ENCODE measurements at places on chromosomes 5 and 9.

DNA sequence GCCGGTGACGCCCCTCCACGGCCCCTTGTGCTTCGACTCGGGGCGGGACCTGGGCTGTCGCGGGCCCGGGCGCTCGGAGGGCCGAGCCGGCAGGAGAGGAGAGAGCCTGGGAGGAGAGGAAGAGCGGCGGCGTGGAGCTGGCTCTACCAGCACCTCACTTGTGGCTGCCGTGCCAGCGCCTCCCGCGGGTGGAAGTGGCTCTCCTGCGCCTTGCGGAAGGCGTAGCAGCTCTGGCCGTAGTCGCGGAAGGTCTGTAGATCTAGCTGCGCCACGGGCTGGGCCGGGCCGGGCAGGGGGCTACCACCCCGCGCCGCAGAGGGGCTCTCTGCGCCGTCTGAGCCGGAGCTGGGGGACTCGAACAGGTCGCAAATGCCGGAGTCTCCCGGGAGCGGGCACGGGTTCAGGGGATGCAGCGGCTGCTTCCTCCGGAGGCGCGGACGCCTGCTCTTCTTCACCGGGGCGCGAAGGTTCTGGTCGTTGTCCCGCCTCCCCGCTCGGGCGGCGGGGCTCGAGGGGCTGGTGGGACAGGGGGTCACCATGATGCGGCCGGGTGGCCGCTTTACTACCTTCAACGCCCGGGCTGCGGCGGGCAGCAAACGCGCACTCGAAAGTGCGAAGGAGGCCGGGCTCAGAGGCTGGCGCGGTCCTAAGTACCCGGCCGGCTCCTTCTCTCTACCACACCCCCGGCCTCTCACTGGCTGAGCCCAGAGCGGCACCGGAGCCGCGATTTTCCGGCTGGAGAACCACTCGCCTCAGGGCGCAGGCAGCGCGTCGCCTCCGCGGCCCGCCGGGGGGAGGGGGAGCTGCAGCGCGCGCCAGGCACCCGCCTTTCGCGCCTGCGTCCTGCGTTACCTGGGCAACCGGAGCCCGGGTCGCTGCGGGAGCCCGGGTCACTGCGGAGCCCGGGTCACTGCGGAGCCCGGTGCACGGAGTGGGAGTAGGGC is at the start of gene CCNO:
TSS of gene CCNO (minus strand) at position 624 of the 944 bp plus-strand sequence. CDS start at position 539, 85 bp downstream.
- DNase-seq, result no peak

DNA sequence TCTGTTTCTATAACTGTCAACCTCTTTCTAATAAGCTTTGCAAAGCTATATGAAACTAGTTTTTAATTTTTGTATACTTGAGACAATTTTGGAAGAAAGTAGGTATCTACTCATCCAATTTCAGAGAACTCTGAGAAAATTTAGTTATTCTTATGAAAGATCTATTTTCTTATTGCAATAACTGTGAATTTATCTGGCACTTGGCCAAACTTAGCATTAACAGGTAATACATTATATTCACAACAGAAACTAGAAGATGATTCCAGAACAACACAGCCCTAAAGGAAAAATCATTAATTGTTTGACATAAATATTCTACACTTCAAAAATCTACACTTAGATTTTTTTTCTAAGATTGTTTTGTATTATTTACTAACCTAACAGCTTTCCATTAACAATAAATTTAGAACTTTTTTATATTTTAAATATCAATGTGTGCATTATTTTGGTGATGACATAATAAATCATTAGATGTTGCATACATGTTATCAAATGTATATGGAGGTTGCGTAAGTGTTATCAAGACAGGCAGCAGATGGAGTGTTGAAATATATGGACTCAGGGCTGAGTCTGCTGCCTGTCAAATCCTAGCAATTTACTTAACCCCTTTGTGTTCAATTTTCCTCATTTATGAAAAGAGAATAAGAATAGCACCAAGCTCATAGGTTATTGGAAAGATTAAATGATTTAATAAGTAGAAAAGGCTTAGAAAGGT is 141.8 kb downstream of the MUSK start:
- DNase-seq, result no peak

DNA sequence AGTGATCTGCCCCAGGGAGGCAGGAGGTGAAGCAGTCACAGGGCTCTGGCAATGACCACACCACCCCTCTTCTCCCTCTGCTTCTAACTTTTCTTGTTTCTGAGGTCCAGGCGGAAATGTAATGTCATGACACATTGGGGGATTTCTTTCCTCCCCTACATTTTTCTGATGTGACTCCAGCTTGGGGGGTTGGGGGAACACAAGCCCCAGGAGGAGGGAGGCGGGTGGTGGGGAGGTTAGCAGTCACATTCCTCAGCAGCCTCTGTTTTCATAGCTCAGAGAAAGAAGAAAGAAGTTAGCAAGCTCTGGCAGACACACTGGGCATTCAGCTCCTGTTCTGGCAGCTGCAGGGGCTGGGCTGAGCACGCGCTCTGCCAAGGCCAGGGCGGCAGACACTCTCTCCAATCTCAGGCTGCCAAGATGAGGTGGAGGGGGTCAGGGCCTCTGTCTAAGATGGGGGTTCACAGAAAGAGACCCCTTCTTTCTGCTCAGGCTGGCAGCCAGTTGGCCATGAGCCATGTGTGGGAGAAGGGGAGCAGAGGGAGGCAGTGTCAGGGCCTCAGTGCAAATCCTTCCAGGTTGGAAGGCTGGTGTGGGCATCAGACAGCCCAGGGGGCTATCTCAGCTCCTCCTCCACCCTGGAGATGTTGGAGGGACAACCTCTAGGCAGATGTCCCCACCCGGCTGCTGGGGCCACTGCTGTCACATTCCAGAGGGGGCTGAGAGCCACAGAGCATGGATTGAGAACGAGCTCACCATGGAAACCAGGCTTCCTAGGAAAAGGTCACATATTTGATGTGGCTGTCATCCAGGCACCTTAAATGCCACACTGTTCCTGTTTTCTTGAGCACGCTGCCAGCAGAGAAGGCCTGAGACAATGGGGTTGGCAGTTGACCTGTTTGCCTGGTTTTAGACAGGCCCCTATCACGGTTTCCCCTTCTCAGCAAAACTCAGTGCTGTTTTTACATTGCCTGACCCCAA is 20.1 kb upstream of the PFDN1 start:
- no peak for DNase-seq

DNA sequence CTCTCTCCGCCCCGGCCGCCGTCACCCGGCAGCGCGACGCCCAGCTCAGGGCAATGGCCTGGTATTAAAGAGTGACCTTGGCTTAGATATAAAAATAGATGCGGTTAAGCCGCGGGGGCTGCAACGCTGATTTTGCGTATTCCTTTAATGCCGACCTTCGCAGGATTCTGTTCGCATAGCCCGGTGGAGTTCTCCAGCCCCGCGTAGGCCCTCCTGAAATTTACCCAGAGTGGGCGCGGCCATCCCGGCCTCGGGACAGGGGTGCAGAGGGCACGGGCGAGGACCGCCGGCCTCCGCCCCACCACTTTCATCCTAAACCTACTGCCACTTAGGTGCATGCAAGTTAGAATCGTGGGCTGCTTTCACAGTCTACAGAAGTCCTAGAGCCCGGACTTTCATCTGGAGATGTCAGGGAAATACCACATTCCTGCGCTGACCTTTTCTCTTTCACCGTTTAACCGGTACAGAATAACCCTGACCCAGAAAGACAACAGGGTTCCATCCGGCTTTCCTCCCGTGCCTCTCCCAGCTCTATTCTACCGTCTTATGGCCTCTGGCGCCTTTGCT is 492 bp upstream of the FAM169A start:
- DNase-seq, result peak; percentile 4

DNA sequence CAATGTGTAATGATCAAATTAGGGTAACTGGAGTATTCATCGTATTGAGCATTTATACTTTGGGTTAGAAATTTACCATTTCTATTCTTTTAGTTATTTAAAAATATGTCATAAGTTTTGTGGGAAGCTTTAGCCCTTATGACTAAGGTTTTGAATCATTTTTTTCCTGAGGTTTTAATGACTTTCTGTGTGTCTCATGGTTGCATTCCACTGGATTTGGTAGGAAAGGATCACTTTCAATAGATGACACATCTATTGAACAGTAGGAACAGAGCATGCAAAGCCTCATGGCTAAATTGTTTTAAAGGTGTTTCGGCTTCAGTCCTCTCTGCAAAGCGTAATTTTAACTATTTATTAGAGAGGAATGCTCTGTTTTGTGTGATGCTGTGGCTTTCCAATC is 512.4 kb upstream of the CHD1 start:
- no peak for DNase-seq

DNA sequence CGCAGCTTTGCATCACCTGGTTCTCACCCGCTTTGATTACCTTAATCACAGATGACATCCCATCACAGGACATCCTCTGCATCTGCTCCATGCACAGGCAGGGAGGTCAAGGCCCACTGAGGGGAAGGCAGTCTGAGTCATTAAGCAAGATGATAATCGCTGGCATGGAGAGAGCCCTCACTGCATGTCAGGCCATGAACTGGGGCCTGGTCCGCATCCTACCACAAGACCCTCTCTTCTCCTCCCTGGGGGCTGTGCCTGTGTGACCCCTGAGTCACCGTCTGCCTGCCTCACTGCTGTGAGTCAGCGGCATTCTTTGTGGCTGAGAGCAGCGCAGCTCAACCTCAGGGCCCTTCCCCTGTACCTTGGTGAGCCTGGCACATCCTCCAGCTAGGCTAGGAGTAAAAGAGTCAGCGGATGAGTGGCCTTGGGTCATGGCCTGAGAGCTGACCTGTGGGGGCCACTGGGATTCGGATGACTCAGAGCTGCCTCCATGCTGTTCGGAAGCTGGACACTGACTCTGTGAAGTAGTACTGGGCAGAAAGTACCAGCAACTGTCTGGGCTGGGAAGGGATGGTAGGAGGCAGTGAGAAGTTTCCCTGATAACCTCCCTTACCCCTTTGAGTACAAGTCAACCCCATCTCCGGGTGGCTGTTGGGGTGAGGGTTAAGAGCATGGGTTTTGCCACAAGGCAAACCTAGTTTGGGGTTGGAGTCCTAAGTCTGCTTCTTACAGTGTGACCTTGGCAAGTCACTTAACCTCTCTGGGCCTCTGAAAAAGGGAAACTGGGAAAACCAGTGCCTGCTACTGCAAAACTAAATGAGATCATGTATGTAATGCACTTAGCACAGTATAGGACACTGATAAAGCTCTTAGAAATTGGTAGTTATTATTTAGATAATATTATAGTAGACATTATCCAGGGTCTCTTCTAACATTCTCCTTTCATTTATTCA is 14.6 kb upstream of the ARSI start:
- no peak for DNase-seq

GRCh38 chr9:86893811-86894490 is 53.4 kb downstream of the GAS1 start:
- no peak for DNase-seq

- peak; percentile 28 for DNase-seq
These were observed 77.1 kb downstream of the SUSD1 start for GRCh38 chr9:112097712-112098688.

All from stimulated activated CD4-positive, alpha-beta T cell treated with anti-CD3 and anti-CD28 coated beads, Interleukin-15, amount 100 ng/mL, for 1 hour (primary cell).